Suppressor macrophage treated with lipopolysaccharide for 4 hours (primary cell): ENCODE measurements at places on chromosomes 11 and 22.

DNA sequence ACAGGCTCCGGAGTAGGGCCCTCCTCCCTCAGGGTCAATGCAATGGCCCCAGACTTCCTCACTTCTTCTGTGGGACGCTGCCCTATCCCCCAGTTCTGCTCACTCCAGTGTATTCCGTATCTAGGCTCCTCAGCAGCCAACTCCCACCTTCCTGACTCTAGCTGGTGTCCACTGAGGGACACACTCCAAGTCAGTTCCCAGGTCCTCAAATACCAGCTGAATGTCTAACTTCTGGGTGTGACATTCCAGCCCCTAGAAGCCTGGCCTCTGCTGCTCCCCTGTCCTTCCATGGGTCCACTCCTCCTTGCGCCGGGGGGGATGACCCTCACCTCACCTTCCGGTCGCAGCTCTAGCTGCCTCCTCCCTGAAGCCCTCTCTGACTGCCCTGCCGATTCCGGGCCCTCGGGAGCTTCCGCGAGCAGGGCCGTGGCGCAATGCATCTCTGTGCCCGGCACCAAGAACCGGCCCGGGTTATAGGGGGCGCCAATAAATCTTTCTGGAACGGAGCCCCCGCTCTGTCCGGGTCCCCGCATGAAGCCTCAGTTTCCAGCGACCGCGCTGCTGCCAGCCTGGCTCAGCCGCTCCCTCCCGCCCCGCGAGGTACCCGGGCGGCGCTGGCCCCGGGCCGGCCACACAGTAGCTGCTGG is 15.4 kb downstream of the BAD start:
- no peak for DNase-seq

GRCh38 chr11:14418801-14419417 is 59.9 kb upstream of the RRAS2 start:
- DNase-seq: no peak

DNA sequence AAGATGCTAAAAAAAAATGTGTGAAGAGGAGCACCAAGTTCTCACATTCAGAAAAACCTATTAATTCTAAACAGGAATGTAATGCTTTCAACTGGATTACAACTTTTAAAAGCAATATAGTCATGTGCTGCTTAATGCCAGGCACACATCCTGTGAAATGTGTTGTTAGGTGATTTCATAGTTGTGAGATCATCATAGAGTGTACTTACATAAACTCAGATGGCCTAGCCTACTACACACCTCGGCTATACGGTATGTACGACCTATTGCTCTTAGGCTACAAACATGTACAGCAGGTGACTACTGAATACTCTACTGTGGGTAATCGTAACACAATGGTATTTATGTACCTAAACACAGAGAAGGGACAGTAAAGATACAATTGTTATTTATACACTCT is 142.3 kb downstream of the RBFOX2 start:
- DNase-seq: no peak

DNA sequence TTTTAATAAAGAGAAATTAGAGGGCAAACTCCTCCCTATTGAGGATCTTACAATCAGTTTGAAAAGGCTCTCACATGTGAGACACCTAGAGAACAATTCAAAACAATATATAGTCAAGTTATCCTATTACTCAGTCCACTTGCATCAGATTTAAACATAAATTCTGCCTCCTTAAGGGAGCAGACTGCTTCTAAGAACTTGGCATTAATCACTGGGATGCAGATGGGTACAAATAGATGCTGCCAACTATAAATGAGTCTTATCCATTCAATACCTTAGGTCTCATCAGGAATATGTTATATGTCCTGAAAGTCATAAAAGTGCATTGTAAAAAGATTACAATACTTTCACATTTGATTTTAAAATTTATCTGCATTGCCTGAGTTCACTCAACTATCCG is 269.3 kb upstream of the KIRREL3 start:
- no peak for DNase-seq

DNA sequence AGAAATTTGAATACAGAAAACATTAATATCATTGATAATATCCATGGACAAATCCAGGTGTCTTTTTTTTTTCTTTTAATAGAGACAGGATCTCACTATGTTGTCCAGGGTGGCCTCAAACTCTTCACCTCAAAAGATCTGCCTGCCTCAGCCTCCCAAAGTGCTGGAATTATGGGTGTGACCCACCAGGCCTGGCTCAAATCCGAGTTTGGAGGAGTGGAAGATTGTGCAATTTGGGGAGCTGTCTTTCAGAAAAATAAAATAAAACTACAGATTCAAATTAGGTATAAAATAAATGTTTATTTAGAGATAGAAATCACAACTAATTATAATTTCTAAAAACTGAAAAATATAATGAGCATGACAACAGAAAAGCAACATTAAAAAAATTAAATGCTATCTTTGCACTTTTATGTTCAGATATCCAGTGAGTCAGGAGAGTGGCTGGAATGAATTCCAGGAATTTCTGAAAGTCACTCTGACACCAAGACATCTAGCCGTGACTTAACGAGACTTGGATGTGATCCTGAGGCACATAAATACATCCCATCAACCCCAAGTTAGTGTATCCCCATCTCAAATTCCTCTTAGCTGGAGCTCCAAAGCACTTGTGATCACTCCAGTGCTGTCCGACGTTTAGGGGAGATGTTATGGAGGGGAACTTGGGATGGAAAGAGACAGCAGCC is 128.6 kb upstream of the THY1 start:
- DNase-seq: no peak

GRCh38 chr22:19127329-19128008 is 3.6 kb upstream of the TSSK2 start:
- no peak for DNase-seq

- DNase-seq: no peak
These were observed 127.6 kb downstream of the LUZP2 start for GRCh38 chr11:24624432-24624831.

DNA sequence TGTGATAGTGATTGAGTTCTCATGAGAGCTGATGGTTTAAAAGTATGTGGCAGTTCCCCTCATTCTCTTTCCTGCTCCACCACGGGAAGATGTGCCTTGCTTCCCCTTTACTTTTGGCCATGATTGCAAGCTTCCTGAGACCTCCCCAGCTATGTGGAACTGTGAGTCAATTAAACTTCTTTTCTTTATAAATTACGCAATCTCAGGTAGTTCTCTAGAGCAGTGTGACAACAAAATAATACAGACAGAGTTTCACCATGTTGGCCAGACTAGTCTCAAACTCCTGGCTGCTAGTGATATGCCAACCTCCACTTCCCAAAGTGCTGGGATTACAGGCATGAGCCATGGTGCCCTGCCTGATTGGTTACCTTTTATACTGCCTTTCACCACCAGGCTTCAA is 755.2 kb downstream of the METTL15 start:
- no peak for DNase-seq

GRCh38 chr11:3091081-3091845 is 34.0 kb upstream of the CARS1 start:
- DNase-seq: no peak

DNA sequence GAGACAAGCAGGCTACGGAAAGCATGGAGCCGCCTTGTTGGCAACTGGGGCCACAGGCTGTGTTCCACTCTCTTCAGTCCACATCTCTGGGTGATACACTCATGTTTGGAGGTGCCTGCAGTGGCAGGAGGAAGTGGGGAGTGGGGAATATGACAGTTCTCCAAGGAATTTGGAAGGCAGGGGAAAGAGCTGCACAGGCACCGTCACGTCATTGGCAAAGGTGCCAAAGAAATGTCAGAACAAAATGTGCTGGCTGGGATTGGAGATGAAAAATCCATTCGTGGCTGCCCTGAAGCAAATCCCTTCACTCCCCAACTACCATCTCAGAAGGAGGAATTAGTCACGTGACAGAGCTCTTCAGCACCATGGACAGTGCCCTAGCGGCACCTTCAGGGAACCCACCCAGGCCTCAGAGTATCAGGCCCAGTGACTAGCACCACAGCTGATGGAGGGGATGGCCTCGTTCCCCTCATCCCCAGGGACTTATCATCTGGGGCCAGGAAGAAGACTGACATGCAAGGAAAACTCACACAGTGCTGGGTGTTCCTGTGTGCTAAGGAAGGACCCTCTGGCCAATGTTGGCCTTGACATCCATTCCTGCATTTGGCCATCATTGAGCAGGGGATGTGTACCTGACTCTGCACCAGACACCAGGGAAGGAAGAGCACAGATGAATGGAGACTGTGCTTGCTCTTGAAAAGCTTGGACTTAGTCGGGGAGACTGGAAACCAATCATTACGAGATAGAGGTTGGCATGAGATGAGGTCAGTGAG is 48.5 kb upstream of the PRDM11 start:
- DNase-seq: peak; percentile 55

DNA sequence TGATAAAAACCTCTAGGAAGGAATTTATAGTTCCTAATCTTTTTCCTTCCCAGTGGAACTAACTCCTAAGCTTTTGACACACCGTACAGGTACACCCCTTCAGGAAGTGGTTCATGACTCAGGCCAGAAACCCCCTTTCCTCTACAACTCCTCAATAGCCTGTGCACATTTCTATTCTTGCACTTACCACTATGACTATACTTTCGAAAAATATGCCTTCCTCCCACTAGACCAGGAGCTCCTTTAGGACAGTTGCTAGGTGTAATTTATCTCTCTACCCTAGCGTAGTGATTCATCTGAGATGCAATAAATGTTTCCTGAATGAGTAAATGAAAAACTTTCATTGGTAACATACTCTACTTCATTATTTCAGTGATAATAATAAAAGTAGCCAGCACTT is 14.5 kb downstream of the MAP6 start:
- no peak for DNase-seq

DNA sequence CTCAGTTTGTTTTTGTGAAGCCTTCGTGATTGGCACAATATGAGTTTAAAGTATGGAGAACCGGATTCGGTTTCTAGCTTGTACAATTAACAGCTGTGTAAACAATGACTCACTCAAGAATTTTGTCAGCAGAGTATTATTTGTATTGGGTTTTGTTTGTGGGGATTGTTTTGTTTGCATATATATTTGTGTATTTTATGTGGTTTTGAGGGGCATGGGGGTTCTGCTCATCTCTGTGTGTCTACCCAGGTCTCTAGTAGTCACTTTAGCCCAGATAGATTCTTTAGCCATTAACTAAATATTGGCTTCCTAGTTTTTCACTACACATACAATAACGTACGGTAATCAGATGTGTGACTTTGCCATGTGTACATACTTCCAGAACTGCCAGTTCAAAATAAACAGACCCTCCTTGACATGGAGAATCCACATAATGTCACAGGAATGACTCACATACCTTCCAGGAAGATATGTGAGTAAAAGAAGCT is 7.5 kb upstream of the MS4A7 start:
- DNase-seq: peak; percentile 50
